ENCODE measurements at places on chromosomes 3 and 15. TPM values are rescaled to one million over a fixed set of nuclear protein-coding genes. Genes with fewer than 3 reads are reported as not detected.
A peak's percentile ranks its signal among the peaks of the same experiment; 100 is the strongest.

GRCh38 chr3:4351164-4351855 is 48.1 kb downstream of the SETMAR start:
- DNase-seq = no peak

DNA sequence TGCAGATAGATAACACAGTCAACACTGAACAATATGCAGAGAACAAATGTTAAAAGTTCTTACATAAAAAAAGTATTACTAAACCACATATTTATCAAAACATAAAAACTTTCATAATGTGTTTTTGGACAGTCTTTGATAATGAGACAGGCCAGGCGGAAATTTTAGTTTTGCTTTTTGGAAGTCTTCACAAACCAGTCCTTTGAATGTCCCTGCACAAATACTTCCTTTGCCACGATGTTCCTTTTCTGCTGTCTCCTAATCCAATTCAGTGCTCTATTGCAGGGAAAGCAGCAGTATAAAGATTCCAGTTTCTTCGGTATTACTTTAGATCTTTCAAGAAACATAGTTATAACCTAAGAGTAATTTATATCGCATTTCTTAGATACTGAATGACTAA is 135.9 kb downstream of the TBL1XR1 start:
- no peak for DNase-seq

- DNase-seq = peak; percentile 68
Observed at GRCh38 chr15:29470794-29471193, 201.2 kb upstream of the NSMCE3 start.

DNA sequence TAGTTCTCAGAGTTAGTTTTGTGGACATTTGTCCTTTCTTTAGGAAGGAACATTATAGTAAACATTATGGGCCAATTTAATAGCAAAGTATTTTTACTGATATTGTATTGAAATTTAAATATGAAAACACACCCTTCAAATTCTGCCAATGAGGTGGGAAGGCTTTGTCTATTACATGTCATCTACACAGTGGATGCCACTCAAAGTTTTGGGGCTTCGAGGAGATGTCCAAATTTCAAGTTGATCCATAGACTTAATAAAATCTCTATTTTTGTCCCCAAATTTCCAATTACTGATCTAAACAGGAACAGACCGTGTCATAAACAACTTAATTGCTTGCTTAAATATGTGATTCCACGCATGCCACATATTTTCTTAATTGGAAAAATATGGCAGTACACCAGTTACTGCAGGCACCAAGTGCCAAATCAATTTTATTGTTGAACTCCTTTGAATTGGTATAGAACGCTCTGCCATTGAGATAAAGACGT is 1.7 kb downstream of the SHOX2 start:
- DNase-seq = no peak

GRCh38 chr15:79561982-79562381 is 129.8 kb downstream of the MINAR1 start:
- DNase-seq = no peak

DNA sequence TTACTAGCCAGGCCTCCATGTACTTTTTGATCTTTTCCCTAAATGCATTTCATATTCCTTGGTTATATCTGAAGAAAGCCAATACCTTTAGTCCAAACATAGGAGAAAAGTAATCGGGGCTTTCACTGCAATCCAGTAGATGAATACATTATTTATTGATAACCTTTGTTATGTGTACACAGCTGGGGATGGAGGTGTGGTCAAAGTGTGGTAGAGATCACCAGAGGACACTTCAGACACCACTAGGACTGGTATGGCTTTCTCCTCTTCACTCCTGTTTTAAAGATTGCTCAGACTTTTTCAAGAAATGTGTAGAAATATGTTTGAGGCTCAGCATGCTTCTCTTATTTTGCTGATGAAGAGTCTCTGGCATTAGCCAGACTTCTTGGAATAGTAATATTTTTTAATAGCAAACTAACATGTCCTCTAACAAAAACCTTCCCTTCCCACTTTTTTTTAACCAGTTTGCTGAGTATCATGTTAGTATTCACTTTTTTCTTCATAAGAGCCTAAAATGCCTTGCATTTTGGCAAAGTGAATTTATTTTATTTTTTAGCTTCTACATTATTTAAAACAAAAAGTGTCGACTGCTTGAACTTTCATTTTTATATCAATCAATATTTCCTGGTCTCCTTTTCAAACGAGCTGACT is 65.6 kb upstream of the MBNL1 start:
- no peak for DNase-seq

GRCh38 chr3:13148561-13149329 is 75.5 kb upstream of the IQSEC1 start:
- DNase-seq = no peak

Gene HOMER2
- 331 TPM for total RNA-seq

Gene P3H2
- total RNA-seq = 35.5 TPM

Gene XXYLT1
- 4.2 TPM for total RNA-seq
